CD4-positive, alpha-beta T cell treated with Interleukin-1 beta for 1 hour (primary cell): ENCODE measurements at places on chromosomes 1 and 21.

- DNase-seq, result no peak
These were observed 11.3 kb upstream of the FRRS1 start for GRCh38 chr1:99777752-99778151.

- no peak for DNase-seq
These were observed 60.6 kb downstream of the NAV1 start for GRCh38 chr1:201599548-201599947.

- DNase-seq, result peak; percentile 7
These were observed 86.3 kb downstream of the ACBD6 start for GRCh38 chr1:180415985-180416633.

DNA sequence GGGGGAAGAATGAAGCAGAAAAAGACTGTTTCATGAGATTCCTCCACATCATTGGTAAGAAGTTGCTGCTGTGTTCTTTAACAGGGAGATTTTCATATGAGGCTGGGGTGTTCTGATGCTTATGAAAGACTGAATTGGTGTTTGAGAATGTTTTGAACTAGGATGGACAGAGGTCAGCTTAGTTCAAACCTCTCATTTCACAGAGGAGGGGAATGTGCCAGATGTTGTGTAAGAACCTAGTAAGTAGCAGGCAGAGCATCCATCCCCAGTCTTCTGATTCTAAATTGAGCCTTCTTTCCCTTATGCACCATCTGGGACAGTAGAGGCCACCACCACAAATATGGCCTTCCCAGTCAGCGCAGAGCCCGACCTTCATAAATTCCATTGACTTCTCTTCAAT lies 43.7 kb downstream of the SAMD13 start:
- DNase-seq, result no peak

GRCh38 chr1:100065969-100066227 lies 66.8 kb downstream of the SASS6 start:
- no peak for DNase-seq

GRCh38 chr1:246629030-246629429 lies 62.8 kb downstream of the CNST start:
- no peak for DNase-seq

DNA sequence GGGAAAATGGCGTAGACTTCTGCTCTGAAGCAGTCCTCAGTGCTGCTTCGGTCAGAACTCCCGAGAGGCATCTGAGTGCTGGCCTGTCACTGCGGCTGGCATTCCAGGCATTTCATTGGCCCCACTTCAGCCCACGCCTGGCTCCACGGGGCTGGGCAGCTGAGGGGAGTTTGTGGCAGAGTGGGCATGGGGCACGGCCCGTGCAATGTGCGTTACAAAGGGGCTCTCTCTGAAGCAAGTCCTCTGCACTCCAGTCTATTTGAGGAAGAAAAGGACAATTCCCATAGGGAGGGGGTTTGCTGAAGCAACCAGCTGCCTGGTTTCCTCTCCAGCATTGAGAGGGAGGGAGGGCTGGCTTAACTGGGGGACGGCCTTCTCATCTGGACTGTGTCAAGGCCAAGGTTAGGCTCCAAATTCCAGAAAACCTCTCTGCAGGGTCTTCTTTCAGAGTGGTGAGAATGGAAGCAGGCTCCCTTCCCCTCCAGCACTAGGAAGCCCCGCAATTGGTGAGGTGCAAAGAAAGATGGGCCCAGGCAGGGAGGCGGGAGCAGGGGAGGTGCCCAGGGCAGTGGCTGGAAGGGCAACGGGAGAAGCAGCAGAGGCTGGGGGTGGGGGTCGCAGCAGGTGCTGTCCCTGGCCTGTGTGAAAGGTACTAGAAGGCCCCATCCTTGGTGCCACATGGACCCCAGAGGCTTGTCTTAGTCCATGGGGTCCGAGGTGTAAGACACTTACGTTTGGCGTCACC lies 21.1 kb upstream of the GPR157 start:
- DNase-seq, result no peak

DNA sequence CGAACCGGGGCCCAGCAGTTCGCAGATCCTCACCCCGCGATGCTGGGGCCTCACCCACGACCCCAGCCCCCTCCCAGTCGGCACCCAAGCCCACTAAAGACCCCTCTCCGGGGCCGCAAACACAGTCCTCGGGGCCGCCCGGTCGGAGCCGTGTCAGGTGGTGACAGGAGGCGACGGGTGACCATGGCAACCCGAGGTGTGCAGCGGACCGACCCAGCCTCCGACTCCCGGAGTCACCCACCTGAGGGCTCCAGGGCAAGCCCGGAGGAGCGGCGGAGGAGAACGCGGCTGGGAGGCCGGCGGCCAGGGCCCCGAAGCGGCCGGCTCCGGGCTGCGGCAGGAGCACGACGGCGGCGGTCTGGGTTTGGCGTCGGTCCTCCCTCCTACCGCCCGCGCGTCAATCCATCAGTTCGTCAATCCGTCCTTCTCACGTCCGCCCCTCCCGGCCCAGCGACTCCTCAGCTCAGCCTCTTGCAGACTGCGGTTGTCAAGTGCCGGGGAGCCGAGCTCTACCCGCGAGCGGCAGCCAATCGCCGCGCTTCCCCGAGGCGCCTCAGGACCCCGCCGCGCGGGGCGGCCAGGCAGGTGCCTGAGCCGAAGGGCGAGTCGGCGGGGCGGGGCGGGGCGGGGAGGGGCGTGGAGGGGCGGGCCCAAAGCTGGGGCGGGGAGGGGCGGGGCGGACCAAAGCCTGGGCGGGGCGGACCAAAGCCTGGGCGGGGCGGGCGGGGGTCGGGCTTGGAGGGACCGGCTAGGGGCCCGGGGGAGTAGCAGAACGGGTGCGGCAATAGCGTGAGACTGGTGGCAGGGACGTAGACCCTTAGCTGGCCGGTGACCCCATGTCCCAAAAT lies at the start of gene WDR47:
Gene WDR47, minus strand, starts transcription at position 482 of the 848 bp plus-strand sequence. CDS start 18,590 bp downstream, outside the sequence.
- peak; percentile 97 for DNase-seq

DNA sequence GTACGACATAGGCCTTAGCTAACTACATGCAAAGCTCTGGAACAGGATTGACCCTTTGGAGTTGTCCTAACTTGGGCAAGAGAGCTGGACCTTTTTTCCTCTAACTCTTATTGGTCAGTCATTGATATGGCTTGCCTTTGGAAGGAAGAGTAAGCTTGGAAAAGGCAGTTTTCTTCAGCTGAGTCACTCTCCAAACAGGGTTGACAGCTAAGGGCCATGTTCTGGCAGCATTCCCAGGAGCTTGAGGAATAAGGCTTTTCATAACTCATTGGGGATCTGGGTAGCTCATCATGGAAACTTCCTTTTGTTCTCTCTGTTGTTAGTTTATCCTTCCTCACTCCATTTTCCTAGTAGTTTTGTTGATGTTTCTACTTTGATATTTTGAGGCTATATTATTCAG lies 14.5 kb upstream of the ERRFI1 start:
- DNase-seq, result no peak

GRCh38 chr1:168621356-168621755 lies 45.0 kb downstream of the XCL1 start:
- DNase-seq, result no peak

- DNase-seq, result no peak
These were observed 3.5 kb upstream of the ACTA1 start for GRCh38 chr1:229437443-229437842.
